Prostate gland (tissue), 2 donors: ENCODE measurements at places on chromosomes 5 and 9. TPM values are rescaled to one million over a fixed set of nuclear protein-coding genes. Genes with fewer than 3 reads are reported as not detected.

DNA sequence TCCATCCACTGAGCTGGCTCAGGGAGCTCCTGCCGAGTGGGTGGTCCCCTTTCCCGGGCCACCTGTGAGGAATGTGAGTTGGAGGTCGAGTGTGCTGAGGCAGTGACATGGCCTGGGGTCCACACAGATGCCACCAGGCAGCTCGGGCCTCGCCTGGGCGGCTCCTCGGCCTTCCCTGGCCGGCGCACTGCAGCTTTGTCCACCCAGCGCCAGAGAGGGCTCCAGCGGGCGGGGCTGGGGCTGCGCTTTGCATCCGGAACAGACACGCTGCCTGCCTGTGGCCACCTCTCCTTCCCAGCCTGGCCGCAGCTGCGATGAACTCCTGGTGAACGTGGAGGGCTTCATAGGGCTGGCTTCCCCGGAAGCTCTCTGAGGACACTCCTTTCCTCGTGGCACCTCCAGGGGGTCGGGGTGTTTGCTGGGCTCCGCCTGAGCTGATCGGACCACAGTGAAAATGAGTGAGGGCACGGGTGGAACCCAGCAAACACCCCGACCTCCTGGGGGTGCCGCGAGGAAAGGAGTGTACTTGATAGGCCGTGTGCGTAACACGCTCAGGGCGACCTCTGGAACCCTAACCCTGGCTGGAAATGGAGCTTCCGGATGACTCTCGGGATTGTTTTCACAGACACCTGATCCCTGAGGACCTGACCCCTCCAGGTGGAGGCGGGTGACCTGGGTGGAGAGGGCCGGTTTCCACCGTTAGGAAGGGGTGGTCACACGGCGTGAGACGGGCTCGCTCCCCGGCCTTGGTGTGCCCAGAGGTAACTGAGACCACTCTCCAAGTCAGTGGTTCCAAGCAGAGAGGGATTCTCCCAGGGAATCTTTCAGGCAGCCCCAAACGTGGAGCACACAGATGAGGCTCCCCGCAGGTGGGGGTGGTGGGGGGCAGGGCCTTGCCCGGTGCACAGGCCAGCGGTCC, 31.8 kb upstream of the RXRA start:
- H3K27me3 ChIP-seq: no peaks in the 10 kb centered on the region
- no peak overlapping the region for H3K27ac ChIP-seq
- H3K4me1 ChIP-seq: no peaks in the 10 kb centered on the region
- no peaks in the 10 kb centered on the region for H3K36me3 ChIP-seq
- no peak overlapping the region for H3K4me3 ChIP-seq

GRCh38 chr5:140147460-140147859, 21.7 kb downstream of the IGIP start:
- H3K36me3 ChIP-seq: no peaks in the 10 kb centered on the region
- H3K4me1 ChIP-seq: peaks cover 7% of the 10 kb centered on the region
- no peaks in the 10 kb centered on the region for H3K27me3 ChIP-seq
- H3K27ac ChIP-seq: no peak overlapping the region
- DNase-seq: no peak
- no peak overlapping the region for H3K4me3 ChIP-seq

DNA sequence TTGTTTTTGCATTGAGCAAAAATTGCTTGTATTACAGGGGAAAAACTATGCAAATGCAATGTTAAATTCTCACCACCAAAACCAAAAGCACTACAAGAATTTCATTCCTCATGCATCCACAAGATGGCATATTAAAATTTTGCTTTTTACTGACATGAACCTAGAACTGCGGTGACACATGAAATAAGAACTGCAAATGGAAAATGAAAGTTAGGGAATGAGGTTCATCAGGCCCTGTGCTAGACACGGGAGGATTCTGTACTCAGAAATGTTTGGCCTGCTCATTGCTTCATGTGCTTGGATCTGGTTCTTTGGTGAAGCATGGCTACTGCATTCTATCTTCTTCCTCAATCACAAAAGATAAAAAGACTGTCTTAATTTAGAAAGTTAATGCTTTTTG, 9.1 kb upstream of the RFK start:
- no peak overlapping the region for H3K4me3 ChIP-seq
- H3K4me1 ChIP-seq: peaks cover 4% of the 10 kb centered on the region
- peak overlapping the region; percentile 66 for H3K27ac ChIP-seq

GRCh38 chr5:73337586-73338255, 110.9 kb downstream of the FOXD1 start:
- no peaks in the 10 kb centered on the region for H3K27me3 ChIP-seq
- H3K4me3 ChIP-seq: no peak overlapping the region
- no peak for DNase-seq
- H3K27ac ChIP-seq: no peak overlapping the region
- peaks cover 5% of the 10 kb centered on the region for H3K4me1 ChIP-seq

DNA sequence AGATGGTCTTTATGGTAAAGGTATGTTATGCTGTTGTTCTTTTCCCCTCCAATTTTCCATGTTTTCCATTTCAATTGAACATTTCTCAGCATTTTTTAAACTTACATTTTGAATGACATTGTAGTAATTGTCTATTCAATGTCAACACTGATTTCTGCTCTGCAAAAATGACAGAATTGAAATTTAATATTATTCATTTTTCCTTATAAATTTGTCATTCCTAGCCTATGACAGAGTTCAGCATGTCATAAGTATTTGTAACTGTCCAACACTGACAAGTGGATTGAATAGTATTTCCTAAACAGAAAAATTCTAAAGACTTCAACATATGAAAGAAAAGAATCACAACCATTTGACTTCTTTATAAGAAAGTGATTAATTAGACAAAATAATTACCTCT, 1478.3 kb upstream of the CDH6 start:
- no peaks in the 10 kb centered on the region for H3K4me1 ChIP-seq
- H3K36me3 ChIP-seq: no peaks in the 10 kb centered on the region
- H3K27me3 ChIP-seq: no peaks in the 10 kb centered on the region
- DNase-seq: no peak

DNA sequence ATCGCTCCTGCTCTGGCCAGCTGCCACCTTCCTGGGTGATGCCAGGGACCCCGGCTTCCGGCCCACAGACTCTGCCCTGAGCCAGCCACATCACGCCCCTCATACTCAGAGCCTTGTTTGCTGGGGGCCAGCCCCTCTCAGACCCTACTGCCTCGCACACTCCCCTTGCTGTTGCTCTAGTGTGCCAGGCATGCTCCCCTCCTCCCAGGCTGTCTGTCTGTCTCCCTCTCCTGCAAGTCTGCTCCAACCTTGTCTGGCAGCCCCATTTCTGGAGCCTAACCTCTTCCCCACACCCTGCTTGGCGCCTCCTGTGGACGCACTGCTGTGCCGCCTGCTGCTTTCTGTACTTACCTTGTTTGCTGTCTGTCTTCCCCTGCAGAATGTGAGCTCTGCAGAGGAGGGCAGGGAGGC, 184.7 kb downstream of the HSPA4 start:
- H3K4me3 ChIP-seq: no peak overlapping the region
- H3K4me1 ChIP-seq: no peaks in the 10 kb centered on the region
- H3K27ac ChIP-seq: no peak overlapping the region
- H3K36me3 ChIP-seq: no peaks in the 10 kb centered on the region
- H3K27me3 ChIP-seq: no peaks in the 10 kb centered on the region

- no peaks in the 10 kb centered on the region for H3K36me3 ChIP-seq
- no peak overlapping the region for H3K4me3 ChIP-seq
- no peak overlapping the region for H3K27ac ChIP-seq
- H3K4me1 ChIP-seq: no peaks in the 10 kb centered on the region
- peaks cover 2% of the 10 kb centered on the region for H3K27me3 ChIP-seq
- no peak for DNase-seq
These were observed 205.7 kb upstream of the TBCA start for GRCh38 chr5:77981820-77982219.

- no peak overlapping the region for H3K27ac ChIP-seq
- H3K4me3 ChIP-seq: no peak overlapping the region
- H3K36me3 ChIP-seq: no peaks in the 10 kb centered on the region
- no peaks in the 10 kb centered on the region for H3K27me3 ChIP-seq
- no peak for DNase-seq
These were observed 246.3 kb upstream of the DAP start for GRCh38 chr5:11007269-11007870.

DNA sequence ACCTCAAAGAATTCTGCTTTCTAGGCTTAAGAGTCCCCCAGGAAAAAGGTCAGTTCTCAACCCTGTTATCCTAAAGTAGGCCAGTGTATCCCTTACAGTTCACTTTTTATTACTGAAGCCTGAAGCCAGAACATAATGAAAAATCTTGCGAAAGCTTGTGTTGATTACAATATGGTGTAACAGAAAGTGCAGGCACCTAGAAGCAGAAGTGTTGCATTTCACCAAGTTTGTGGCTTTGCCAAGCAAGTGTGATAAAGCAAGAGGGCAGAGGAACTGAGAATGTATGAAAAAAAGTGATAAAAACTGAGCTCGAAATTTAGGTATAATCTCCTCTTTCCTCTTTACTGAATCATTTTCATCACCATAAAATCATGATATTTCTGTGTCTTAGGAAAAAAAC, 26.2 kb downstream of the AGTPBP1 start:
- no peaks in the 10 kb centered on the region for H3K36me3 ChIP-seq
- no peak for DNase-seq
- H3K27ac ChIP-seq: no peak overlapping the region

DNA sequence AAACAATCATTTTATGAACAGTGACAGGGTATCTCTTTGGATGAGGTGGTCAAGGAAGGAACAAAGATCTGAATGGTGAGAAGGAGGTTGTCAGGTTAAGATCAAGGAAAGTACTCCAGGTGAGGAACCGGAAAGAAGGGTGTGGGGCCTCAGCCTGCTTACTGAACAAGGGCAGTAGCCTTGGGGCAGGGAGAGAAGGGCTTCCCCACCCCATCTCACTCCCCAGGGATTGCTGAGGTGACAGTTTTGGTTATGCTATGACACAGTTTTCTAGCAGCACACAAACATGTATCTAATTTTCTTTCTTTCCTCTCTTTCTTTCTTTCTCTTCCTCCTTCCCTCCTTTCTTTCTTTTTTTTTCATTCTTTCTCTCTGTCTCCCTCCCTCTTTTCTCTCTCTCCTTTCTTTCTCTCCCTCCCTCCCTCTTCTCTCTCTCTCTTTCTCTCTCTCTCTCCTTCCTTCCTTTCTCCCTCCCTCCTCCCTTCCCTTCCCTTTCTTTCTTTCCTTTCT, 4.1 kb upstream of the HDHD3 start:
- H3K27me3 ChIP-seq: no peaks in the 10 kb centered on the region
- no peak overlapping the region for H3K4me3 ChIP-seq
- H3K4me1 ChIP-seq: no peaks in the 10 kb centered on the region
- peak overlapping the region; percentile 89 for H3K27ac ChIP-seq
- no peaks in the 10 kb centered on the region for H3K36me3 ChIP-seq
- DNase-seq: no peak

DNA sequence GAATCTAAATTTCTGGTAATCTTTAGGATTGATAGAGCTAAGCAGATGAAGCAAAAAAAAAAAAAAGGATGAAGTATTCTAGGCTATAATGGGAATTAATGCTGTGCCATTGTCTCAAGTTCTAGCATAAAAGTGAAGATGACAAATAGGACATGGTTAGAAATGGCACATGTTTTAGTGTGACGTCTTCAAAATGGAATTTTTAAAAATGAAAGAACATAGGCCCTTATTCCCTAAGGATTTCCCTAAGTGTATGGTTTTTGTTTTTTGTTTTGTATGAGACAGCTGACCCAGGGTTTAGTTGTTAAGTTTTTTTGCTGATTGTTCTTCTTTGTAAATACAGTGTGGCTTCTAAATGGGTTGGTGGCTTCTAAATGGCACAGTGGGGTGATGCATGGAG, 7.1 kb downstream of the TLE4 start:
- no peak for DNase-seq
- H3K4me3 ChIP-seq: no peak overlapping the region
- no peak overlapping the region for H3K27ac ChIP-seq

DNA sequence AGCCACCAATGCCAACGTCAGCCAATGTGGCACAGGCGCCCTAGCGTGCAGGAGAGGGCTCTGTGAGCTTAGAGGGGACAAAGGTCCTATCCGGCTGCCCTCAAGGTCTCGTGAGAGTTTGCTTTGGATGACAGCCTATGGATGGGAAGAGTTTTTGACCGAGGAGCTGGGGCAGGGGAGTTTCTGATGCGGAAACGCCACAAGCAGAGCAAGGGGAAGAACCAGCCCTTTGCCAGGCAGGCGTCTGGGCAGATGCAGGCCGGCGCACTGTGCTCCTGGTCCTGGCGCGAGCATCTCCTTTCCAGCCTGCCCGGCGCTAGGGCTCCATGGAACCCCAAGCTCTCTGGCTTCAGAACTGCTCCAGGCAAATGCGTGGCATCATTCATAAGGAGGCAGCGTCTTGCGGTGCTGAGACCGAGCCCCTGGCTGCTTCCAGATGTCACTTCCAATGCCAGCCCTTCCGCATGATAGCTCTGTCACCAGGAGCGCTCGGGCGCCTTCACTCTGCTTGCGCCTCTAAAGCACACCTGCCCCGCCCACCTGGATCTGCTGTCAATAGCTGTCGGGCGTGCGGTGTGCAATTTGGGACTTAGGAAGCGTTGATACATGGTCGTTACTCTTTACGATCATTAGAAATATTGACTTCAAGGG, 374.9 kb upstream of the IRX1 start:
- no peak for DNase-seq
- no peak overlapping the region for H3K4me3 ChIP-seq
- no peaks in the 10 kb centered on the region for H3K4me1 ChIP-seq

- H3K27ac ChIP-seq: no peak overlapping the region
- H3K4me3 ChIP-seq: no peak overlapping the region
- no peaks in the 10 kb centered on the region for H3K36me3 ChIP-seq
- DNase-seq: no peak
These were observed 57.6 kb downstream of the JAK2 start for GRCh38 chr9:5042661-5043178.

DNA sequence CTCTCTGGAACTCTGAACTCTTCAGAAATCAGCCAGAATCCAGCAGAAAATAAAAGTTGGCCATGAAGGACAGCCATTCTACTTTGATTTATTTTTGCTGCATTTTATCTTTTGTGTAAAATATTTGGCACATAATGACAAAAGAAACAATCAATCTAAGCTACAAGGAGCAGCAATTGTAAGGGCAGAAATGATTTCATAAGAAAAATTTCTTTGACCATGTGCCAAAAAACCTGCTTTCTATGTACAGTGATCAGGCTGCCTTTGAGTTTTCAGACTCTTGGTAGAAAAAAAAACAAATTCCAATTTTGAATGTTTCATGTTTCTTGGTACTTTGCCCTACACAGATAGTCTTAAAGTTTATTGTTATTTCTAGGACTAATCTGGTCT, 69.8 kb upstream of the SLC1A3 start:
- no peaks in the 10 kb centered on the region for H3K36me3 ChIP-seq
- H3K4me3 ChIP-seq: no peak overlapping the region
- no peak overlapping the region for H3K27ac ChIP-seq
- no peaks in the 10 kb centered on the region for H3K4me1 ChIP-seq
- DNase-seq: no peak
- H3K27me3 ChIP-seq: no peaks in the 10 kb centered on the region

PCDHGA2 gene
- total RNA-seq: 19.7 TPM

SNX24 gene
- total RNA-seq: 9.8 TPM

SH3GL2 gene
- total RNA-seq: 8.2 TPM

FAM151B gene
- 3.3 TPM for total RNA-seq

HK3 gene
- 0.50 TPM for total RNA-seq

ECSCR gene
- total RNA-seq: 5.3 TPM

FOCAD gene
- total RNA-seq: 32.0 TPM
